ENCODE measurements at places on chromosomes 7 and 10. TPM values are rescaled to one million over a fixed set of nuclear protein-coding genes. Genes with fewer than 3 reads are reported as not detected.

- H3K27me3 ChIP-seq, result no peaks in the 10 kb centered on the region
- H3K27ac ChIP-seq, result no peak overlapping the region
- H3K36me3 ChIP-seq, result no peaks in the 10 kb centered on the region
- DNase-seq, result no peak
- no peaks in the 10 kb centered on the region for H3K4me1 ChIP-seq
Observed at GRCh38 chr7:79282070-79282694, 171.3 kb downstream of the MAGI2 start.

DNA sequence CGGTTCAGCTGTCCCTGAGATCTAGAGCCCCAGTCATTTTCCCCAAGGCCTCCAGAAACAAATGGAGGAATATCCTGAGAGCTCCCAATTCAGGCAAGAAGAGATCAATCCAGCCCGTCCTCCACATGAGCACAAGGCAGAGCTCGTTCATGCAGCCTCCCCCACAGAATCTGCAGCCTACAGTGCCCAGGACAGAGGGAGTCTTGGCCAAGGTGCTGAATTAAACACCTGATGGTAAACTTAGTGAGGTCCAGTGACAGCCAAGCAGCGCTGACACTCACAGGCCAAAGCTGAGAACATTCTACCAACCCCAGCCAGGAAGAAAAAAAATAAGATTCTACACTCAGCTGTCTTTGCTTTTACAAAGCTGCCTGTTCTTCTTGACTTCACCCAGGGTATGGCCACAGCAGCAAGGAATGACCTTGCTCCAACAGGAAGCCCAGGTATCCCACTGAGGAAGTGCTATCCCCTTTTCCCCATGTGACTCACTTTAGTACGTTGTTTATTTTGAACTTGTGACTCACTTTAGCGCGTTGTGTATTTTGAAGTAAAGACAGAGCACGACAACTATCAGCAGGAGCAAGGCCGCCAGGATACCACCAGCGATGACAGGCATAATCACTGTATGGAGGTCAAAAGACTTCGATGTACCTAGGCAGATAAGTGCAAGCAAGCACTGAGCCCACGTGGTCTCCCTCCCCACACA is 4.4 kb upstream of the CUZD1 start:
- no peaks in the 10 kb centered on the region for H3K36me3 ChIP-seq
- no peak for DNase-seq
- no peak overlapping the region for H3K4me3 ChIP-seq
- H3K27ac ChIP-seq, result no peak overlapping the region
- no peaks in the 10 kb centered on the region for H3K27me3 ChIP-seq

DNA sequence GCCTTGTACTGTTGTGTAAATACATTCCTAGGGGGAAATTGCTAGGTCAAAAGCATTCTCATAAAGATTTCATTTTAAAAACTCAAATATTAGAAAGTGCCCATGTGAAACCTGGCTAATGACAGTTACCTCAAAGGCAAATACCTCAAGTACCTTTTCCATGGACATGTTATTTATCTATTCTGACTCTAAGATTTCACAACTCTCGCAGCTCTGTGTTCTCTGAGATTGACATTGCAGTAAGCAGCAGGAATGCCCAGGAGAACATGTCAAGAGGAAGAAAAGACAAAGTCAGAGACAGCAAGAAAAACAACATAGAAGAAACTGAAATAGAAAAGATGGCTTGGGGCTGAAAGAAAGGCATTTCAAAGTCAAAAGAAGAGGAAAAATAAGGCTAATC is 187.4 kb downstream of the CYP26A1 start:
- H3K36me3 ChIP-seq, result no peaks in the 10 kb centered on the region
- H3K27ac ChIP-seq, result no peak overlapping the region
- no peaks in the 10 kb centered on the region for H3K27me3 ChIP-seq
- no peaks in the 10 kb centered on the region for H3K4me1 ChIP-seq
- no peak overlapping the region for H3K4me3 ChIP-seq
- no peak for DNase-seq

GRCh38 chr7:41879403-41879802 is 176.5 kb upstream of the INHBA start:
- H3K27ac ChIP-seq, result no peak overlapping the region
- no peak overlapping the region for H3K4me3 ChIP-seq
- DNase-seq, result no peak
- no peaks in the 10 kb centered on the region for H3K27me3 ChIP-seq

- peaks cover 67% of the 10 kb centered on the region for H3K4me1 ChIP-seq
- no peak overlapping the region for H3K4me3 ChIP-seq
- no peaks in the 10 kb centered on the region for H3K36me3 ChIP-seq
- no peak for DNase-seq
Observed at GRCh38 chr7:6228361-6229229, 43.8 kb downstream of the CYTH3 start.

DNA sequence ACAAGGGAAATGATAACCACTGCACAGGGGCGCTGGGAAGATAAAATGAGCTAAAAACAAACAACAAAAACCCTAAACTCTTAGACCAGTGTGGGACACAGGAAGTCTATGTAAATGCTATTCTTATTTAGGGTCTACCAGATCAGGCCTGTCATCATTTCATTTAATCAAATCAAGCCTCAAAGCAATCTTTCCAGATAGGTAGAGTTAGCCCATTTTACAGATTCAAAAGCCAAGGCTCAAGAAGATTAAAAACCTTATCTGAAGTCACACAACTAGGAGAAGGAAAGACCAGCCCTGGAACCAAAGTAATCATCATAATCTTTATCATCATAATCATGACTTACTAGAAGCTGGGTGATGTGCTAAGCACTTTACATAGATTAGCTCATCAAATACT is 4.7 kb downstream of the NOD1 start:
- peaks cover 70% of the 10 kb centered on the region for H3K4me1 ChIP-seq
- peak overlapping the region; percentile 55 for H3K27ac ChIP-seq
- H3K4me3 ChIP-seq, result no peak overlapping the region
- DNase-seq, result no peak

DNA sequence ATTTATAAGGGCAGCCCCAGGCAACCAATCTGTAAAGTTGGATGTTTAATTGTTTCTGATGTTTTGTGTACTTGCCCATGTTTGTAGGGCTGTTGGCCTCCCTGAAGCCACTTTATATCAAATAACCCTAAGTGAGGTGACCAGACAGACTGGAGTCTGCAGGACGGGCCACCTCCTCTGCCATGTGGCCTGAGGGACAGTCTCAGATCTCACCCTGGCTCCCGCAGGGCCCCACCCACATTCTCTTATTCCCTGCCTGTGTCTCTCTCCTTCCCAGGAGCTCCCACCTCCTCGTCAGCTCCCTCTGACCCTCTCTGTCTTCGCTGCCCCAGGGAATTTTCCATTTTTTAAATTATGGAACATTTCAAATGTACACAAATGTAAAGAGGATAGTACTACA is 9.5 kb upstream of the C10orf71 start:
- H3K27me3 ChIP-seq, result no peaks in the 10 kb centered on the region
- H3K4me3 ChIP-seq, result no peak overlapping the region
- no peak for DNase-seq
- no peaks in the 10 kb centered on the region for H3K4me1 ChIP-seq
- no peak overlapping the region for H3K27ac ChIP-seq

GRCh38 chr7:6106140-6106904 is 75.1 kb downstream of the ANKRD61 start:
- H3K27me3 ChIP-seq, result no peaks in the 10 kb centered on the region
- DNase-seq, result peak; percentile 28
- H3K4me1 ChIP-seq, result peaks cover 23% of the 10 kb centered on the region
- H3K36me3 ChIP-seq, result no peaks in the 10 kb centered on the region
- H3K4me3 ChIP-seq, result peak overlapping the region; percentile 65

- DNase-seq, result no peak
- no peak overlapping the region for H3K27ac ChIP-seq
- H3K4me1 ChIP-seq, result peaks cover 10% of the 10 kb centered on the region
- no peaks in the 10 kb centered on the region for H3K36me3 ChIP-seq
- H3K27me3 ChIP-seq, result no peaks in the 10 kb centered on the region
- no peak overlapping the region for H3K4me3 ChIP-seq
Observed at GRCh38 chr7:32881074-32881982, 10.2 kb downstream of the KBTBD2 start.

DNA sequence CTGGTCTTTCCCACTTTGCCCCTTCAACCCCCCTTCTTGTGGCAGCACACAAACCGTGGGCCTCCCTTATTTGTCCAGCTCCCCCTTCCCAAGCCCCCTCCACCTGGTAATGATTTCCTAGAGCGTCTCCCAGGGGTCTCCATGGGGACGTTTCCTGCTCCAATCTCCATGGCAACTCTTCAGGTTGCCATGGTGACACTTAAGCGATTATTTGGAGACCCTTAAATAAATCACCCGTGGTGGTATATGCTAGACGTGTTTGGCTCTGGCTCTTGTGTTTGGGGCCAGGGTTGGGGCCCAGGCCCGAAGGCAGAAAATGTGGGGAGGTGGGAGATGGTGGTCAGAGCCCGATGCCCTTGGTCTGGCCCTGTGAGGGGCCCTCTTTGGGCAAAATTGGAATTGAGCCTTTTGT is 41.1 kb upstream of the DLG5 start:
- no peaks in the 10 kb centered on the region for H3K27me3 ChIP-seq
- no peak overlapping the region for H3K27ac ChIP-seq
- no peak for DNase-seq

DNA sequence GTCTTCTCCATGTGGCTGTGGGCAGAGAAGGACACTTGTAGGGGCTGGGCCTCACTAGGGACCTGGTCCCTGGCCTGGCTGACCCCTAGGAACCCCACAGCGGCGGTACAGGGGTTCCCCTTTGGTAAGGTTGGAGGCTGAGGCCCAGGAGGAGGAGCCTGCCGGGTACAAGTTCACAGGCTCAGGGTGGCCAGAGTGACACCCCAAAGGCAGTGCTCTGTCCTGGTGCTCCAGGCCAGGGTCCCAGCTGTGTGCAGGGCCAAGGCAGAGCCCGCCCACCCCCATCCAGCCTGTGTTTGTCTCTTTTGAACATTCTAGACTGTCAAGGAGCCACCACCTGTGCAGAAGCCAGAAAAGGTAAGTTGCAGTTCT is 23.3 kb downstream of the ANTXRL start:
- H3K36me3 ChIP-seq, result no peaks in the 10 kb centered on the region
- H3K27me3 ChIP-seq, result no peaks in the 10 kb centered on the region
- no peak overlapping the region for H3K4me3 ChIP-seq
- no peaks in the 10 kb centered on the region for H3K4me1 ChIP-seq

GRCh38 chr7:133040178-133040577 is 41.7 kb downstream of the CHCHD3 start:
- no peaks in the 10 kb centered on the region for H3K27me3 ChIP-seq
- H3K36me3 ChIP-seq, result no peaks in the 10 kb centered on the region
- no peak overlapping the region for H3K27ac ChIP-seq
- DNase-seq, result no peak
- no peak overlapping the region for H3K4me3 ChIP-seq
- no peaks in the 10 kb centered on the region for H3K4me1 ChIP-seq

DNA sequence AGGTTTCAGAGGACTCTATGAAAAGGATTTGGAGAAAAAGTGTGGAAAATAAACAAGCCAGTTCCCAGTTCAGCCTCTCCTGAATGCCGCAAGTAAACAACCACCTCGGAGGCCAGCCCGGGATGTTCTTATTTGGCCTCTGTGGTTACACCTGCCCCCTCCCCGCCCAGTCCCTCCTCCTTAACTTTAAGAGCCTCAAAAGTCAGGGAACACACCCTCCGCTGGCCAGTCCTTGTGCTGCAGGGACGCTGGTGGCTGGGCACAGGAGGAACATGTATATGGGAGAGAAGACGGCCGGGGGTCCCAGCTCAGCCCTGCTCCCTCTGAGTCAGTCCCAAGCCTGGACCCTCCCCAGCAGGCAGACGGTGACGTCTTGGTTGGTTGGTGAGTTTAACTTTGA is 6.1 kb downstream of the CHST3 start:
- peaks cover 5% of the 10 kb centered on the region for H3K27me3 ChIP-seq
- H3K36me3 ChIP-seq, result no peaks in the 10 kb centered on the region
- H3K27ac ChIP-seq, result peak overlapping the region; percentile 49
- H3K4me1 ChIP-seq, result peaks cover 21% of the 10 kb centered on the region

DNA sequence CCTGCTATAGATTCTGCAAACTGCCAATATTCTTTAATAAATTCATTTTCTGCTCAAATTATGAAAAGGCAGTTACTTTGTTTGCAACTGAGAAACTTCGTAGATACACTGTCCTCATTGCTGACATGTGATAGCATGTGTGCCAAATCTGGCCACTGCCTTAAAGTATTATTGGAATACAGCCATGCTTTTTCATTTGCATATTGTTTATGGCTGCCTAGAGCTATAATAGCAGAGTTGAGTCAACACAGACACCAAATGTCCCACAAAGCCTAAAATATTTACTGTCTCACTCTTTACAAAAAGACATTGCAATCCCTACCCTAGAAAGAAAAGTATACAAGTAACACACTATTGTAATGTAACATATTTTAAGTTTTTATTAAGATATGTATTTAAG is 647.4 kb downstream of the XPNPEP1 start:
- no peaks in the 10 kb centered on the region for H3K36me3 ChIP-seq
- H3K27ac ChIP-seq, result no peak overlapping the region
- no peak overlapping the region for H3K4me3 ChIP-seq
- H3K27me3 ChIP-seq, result no peaks in the 10 kb centered on the region
- H3K4me1 ChIP-seq, result peaks cover 3% of the 10 kb centered on the region

DNA sequence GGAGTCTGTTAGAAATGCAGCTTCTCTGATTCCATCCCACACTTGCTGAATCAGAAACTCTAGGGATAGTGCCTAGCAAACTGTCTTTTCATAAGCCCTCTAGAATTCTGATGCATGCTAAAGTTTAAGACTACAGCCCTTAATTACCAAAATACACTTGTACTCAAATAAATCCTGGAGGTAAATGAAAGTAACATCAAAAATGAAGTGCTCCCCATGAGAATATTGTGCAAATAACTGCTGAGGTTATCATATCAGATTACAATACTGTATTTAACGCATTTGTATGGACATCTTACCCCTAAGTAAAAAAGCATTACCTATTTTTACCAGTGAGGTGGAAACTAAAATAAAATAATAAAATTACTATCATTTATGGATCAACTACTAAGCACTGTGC is 104.7 kb downstream of the CHCHD3 start:
- no peak overlapping the region for H3K27ac ChIP-seq
- peaks cover 16% of the 10 kb centered on the region for H3K36me3 ChIP-seq
- DNase-seq, result no peak
- H3K4me1 ChIP-seq, result no peaks in the 10 kb centered on the region

DNA sequence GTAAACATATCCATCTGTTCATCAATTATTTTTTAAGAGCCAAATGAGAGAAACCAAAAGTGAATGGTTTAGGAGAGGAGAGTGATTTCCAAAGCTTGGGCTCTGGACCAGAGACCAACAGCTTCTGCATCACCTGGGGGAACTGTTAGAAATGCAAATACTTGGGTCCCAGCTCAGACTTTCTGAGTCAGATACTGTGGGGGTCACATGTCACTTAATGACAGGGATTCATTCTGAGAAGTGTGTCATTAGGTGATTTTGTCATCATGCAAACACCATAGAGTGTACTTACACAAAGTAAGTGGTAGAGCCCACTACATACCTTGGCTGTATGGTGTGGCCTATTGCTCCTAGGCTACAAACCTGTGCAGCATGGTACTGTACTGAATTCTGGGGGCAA is 128.5 kb upstream of the PRR15 start:
- H3K4me3 ChIP-seq, result no peak overlapping the region
- H3K27me3 ChIP-seq, result no peaks in the 10 kb centered on the region
- no peak for DNase-seq
- H3K4me1 ChIP-seq, result no peaks in the 10 kb centered on the region
- no peak overlapping the region for H3K27ac ChIP-seq
- no peaks in the 10 kb centered on the region for H3K36me3 ChIP-seq

RBM20 gene
- total RNA-seq, result 3.0 TPM

GPER1 gene
- total RNA-seq, result 12.9 TPM

CHST15 gene
- 10.0 TPM for total RNA-seq

TET1 gene
- 1.5 TPM for total RNA-seq

RET gene
- total RNA-seq, result 1.6 TPM

MKI67 gene
- total RNA-seq, result 12.0 TPM

PTEN gene
- 184 TPM for total RNA-seq

GHRHR gene
- total RNA-seq, result not detected

ARL5B gene
- total RNA-seq, result 17.6 TPM

SPDYE9 gene
- not detected for total RNA-seq

CPN1 gene
- total RNA-seq, result not detected

Measured in transverse colon (tissue), 4 donors.